ENCODE measurements at places on chromosomes 1 and 21.
A peak's percentile ranks its signal among the peaks of the same experiment; 100 is the strongest.

- no peak for DNase-seq
Measured at GRCh38 chr1:26350701-26351589, 3.0 kb downstream of the CRYBG2 start.

DNA sequence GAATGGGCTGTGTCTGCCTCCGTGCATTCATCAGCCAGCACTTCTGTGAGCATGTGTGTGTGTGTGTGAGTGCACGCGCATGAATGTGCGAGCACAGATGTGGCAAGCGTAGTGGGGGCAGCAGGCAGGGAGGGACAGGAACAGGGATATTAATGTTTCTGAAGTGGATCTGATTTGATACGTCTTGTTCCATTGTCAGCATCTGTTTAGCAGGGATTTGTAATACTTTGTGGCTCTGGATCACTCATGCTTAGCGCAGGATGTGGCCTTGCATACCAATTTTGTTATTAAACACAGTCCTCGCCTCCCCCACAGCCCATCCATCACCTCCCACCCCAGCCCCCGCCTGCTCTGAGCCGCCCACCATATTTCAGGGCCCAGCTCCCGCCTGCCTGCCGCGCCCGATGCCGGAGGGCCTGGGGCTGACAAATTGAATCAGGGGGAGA, 52.4 kb downstream of the TMEM53 start:
- DNase-seq: no peak

DNA sequence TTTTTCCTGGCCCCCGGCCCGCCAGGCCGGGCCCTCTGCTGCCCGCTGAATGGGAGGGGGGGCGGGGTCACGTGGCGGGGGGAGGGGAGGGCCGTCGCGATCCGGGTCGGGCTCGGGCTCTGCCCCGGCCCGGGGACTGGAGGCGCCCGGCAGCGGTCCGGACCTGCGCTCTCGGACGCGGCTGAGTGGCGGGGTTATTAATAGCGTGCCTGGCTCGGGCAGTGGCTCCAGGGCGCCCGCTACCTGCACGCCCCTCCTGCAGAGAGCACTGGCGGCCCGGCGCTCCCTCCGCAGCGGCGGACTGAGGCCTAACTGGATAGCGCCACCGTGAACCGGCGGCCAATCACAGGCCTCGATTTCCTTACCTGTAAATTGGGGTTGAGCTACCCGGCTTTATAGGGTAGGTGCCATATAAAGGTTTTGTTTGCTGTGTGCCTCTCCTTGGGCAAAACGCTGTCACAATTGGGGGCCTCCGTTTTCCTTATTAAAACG, 28.1 kb downstream of the AHDC1 start:
- no peak for DNase-seq

GRCh38 chr1:29481031-29481430, 244.7 kb downstream of the PTPRU start:
- no peak for DNase-seq

DNA sequence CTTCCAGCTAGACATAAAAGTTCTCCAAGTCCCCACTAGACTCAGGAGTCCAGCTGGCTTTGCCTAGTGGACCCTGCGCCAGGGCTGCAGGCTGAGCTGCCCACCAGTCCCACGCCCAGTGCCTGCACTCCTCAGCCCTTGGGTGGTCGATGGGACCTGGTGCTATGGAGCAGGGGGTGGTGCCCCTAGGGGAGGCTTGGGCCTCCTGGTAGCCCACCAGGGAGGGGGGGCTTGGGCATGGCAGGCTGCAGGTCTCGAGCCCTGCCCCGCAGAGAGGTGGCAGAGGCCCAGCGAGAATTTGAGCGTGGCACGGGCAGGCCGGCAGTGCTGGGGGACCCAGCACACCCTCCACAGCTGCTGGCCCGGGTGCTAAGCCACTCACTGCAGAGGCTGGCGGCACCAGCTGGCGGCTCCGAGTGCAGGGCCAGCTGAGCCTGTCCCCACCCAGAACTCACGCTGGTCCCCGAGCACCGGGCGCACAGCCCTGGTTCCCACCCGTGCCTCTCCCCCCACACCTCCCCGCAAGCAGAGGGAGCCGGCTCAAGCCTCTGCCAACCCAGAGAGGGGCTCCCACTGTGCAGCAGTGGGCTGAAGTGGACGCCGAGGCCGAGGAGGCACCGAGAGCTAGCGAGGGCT, 30.2 kb upstream of the GBP5 start:
- no peak for DNase-seq

DNA sequence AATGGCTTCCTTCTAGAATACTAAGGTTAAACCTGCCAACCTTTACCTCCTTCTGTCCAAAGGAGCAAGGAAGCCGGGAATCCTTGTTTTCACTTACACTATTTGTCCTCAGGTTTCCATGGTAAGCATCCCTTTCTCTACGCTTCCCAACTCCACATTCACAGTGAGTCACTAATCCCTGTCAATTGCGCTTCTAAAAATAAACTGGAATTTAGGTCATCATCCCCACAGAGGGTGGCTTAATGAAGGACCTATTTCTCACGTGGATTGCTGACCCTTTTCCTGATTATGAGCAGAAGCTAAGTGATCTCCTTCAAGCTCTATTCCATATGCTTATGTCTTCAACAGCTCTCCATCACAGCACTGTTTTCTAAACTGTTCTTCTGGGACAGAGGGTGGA, 39.9 kb upstream of the ABCA4 start:
- DNase-seq: peak; percentile 76

DNA sequence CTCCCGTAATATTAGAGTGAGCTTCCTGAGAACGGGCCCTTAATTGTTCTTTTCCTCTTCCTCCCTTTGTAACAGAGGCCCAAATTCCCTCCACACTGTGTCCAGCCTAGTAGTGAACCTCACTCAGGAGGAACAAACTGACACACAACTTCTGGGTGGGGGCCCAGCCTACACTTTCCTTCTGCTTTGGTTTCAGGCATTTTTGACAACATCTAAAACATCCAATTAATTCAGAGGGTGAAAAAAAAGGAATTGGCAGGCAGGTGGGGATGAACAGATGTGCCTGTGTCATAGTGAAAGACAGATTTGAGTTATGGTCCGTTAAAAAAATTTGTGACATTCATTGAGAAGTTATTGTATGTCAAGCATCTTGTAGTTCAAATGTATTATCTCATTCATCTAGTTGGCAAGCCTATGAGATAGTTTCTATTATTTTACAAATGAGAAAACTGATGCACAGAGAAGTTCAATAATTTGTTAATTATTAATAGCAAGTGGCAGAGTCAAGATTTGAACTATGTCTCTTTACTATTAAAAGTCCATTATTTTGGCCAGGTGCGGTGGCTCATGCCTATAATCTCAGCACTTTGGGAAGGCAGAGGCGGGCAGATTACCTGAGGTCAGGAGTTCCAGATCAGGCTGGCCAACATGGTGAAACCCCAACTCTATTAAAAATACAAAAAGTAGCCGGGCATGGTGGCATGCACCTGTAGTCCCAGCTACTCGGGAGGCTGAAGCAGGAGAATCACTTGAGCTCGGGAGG, 41.6 kb upstream of the LRIG2 start:
- no peak for DNase-seq

DNA sequence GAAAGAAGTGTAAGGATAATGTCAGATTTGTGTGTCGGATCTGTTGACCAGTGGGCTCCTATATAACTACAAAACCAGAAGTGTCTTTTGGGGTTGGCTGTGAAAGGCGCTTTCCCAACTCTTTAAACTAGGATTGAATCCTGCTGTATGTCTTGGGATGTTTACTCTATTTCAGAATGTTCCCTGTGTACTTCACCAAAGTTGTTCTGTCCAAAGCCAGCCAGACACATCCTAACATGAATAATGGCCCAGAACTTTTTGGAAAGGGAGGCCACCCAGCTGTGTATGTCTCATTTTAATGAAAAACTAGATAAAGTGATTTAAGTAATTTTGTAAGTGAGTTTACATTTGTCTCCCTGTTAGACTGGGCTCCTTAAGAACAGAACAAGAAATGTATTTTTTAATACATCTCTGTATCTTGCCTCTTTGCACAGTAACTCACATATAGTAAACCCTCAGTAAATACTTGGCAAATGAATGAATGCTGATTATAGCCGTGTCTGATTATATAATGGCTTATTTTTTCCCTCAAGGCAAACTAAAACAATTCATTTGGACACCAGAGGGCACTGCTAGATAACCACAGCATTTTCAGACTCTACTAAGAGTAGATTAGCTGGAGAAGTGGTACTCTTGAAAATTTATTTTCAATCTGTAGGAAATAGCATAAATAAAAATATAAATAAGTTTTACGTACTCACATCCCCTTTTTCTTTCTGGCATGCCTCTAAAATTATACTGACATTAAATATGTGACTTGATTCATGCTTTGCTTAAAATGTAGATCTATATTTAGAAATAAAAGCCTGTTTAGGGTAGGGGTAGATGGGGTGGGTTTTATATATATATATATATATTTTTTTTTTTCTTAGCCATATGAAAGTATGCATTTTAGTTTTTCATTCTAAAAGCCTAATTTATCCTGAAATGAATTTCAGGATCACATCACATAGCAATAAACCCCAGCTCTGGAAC, 23.8 kb downstream of the TSEN15 start:
- DNase-seq: peak; percentile 39

GRCh38 chr1:194950584-194950983, 1657.7 kb downstream of the KCNT2 start:
- no peak for DNase-seq

GRCh38 chr1:78726686-78727085, 77.1 kb downstream of the IFI44 start:
- DNase-seq: no peak

GRCh38 chr1:151705753-151706463, 10.7 kb downstream of the CELF3 start:
- no peak for DNase-seq

GRCh38 chr1:92934395-92935378, 26.6 kb downstream of the DIPK1A start:
- DNase-seq: peak; percentile 94

DNA sequence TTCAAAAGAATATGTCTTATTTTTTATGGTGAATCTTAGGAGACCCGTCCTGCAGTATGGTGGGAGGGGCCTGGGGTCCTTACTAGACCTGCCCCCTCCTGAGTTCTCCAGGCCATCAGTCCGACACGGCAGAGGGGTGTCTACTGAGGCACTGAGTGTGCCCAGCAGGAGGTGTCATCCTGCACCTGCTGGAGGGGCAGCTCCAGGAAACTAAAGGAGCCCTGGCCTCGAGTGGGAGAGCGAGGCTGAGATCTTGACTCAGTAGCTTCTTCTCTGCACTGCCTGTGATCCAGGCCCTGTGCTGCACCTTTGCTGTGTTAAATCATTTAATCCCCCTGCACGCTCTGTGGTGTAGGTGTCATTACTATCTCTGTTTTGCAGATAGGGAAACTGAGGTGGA, 587.7 kb downstream of the PTPRU start:
- no peak for DNase-seq

DNA sequence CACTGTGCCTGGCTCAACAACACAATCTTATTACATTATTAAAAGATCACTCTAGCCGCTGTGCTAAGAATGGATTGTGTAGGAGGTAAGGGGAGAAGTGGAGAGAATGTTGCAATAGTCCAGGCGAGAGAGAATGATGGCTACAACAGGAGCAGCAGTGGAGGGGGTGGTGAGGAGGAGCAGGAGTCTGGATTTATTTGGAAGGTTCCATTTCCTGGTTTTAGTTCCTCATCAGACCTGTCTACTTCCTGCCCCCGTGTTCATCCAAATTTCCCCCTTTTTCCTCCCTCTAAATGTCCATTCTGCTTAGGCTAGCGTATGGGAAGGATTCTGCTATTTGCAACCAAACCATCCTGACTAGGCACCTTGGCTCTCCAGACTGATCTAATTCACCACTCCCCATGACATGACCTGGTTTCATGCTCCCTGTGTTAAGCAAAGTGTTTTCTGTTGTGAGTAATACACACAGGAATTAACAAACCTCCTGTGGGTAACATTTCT, 35.1 kb upstream of the EYA3 start:
- DNase-seq: no peak

DNA sequence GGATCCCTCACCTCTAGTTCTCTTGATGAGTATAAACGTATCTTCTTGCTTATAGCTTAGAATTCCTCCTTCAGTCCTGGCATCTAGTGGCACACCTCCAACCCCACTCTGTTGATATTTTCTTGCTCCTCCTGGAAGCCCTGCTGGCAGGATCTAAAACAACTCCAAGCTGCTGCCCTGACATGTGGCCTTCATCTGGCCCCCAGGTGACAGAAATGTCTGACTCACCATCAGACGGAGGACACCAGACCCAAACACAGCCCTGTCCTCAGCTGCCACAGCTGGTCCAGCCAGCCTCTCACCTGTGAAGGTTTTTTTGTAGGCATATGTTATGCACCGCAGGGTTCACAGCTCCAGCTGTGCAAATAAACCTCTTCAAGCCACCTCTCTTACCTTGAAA, 53.4 kb downstream of the KRTAP19-8 start:
- DNase-seq: no peak

GRCh38 chr1:117447661-117448060, 80.4 kb downstream of the MAN1A2 start:
- no peak for DNase-seq

- DNase-seq: no peak
Measured at GRCh38 chr1:14128096-14128495, 428.1 kb downstream of the PRDM2 start.

DNA sequence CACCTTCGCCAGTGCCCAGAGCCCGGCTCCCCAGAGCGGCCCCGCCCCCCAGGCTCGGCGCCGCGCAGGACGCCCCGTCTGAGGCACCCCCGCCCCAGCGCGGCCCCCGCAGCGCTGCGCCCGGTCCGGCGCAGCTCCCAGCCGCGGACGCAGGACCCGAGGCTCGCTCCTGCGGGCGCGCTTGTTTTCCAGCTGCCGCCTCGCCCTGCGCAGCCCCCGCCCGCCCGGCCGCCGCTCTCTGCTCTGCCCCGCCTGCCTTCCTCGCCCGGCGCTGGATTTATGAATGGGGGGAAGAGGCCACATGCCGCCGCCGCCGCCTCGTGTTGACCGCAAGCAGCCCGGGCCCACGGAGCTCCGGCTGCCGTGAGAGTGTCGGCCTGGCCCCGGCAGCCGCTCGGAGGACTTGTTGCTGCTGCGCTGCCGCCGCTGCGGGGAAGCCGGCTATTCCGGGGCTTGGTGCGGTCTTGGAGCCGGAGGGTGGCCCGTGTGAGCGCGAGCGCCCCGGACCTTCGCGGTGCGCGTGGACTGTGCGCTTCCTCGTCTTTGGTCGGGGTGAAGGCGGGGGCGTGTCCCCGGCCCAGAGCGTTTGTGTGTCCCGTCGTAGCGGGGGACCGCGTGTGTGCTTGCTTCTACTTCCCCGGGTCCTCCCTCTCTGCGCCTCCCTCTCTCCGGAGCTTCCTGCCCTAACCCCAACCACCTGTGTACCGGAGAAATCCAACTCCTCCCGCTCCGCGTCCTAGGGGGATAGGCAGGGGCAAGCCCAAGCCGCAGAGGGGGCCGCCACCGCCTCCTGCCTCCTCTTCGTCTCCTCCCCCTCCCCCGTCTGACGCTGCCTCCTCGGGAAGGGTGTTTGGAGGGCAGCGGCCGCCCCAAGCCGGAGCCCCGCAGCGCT, 736 bp downstream of the KCNC4 start:
- no peak for DNase-seq

DNA sequence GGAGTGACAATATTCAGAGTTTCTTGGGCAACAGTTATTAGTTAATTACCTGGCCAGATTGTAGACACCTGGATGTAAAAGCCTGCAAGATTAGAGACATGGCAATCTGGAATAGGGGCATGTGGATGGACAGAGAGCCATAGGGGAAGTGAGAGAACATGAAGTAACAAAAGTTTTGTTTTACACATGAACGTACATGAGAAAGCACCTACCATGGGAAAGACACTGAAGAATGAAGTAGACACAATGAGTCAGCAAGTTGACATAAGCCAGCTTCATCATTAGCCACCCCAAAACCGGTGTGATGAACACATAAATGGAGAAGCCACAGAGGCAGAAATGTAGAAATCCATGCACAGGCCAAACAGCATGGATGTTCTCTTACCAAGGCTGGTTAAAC, 462.1 kb upstream of the C1orf87 start:
- no peak for DNase-seq

Measured in GM04504 (cell line).